NCI-H2107 (cell line): ENCODE measurements at places on chromosomes 6 and 20.

- DNase-seq, result no peak
Observed at GRCh38 chr6:42726026-42726425, 3.6 kb upstream of the PRPH2 start.

- DNase-seq, result no peak
Observed at GRCh38 chr6:20013066-20013861, 176.1 kb downstream of the ID4 start.

DNA sequence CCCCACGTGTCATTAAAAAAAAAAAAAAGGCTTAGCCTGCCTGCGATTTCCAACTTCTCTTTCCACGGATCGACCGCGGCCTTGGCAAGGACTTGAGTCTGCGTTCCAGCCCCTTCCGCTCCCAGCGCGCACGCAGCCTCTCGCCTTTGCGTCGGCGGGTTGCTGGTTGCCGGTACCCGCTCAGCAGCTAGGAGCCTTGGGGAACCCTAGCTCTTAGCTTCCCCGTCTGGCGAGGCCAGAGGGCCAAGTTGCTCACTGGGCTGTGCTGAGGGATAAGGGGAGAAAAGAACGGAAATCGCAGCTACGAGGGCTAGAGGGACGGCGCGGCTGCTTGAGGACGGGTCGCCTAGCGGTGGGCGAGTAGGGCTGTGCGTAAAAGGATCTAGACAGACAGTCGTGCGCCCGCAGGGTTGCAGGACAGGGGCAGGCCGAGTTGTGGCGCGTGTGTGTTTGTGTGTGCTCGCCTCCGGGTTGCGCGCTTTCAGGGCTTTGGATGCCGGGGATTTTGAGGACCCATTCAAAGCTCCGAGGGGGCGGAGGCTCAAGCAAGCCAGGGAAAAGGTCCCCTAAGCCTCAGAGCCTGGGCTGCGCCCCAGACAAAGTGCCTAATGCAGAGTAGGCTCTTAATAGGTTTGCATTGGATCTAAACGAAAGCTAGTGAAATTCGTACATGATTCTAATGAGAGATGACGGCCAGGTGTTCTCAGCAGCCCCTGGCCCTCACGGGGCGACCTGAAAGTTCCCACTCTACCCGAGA, 40.5 kb upstream of the OSTM1 start:
- DNase-seq, result peak; percentile 47

DNA sequence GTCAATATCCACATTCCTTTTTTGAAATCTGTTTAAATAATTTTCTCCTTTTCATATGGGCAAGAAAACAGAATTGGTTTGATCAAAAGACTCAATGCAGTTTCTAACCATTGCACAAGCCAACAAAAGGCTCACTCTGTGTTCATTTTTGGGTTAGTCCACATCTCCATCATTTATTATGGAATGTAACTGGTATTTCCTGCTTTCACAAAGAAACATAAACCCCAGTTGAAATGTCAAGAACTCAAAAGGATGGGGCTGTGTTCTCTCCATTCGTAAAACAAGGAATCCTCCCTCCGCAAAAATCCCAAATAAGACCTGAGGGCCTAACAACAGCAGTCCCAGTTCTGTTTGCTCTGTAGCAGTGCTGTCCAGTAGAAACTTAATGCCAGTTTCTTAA, 420.9 kb downstream of the GJA1 start:
- no peak for DNase-seq

DNA sequence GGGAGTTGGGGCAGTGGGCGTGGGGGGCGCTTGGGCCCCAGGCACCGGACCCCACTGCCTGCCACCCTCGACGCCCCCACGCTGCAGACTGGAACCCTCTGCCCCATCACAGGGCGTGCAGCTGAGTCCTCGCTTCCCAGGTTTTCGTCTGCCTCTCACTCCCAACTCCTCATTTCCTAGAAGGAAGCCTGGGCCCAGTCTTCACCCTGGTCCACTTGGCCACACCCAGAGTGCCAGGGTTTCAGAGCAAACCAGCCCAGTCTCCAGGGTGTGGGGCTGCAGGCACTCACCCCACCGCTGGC, 30.3 kb downstream of the FRMD1 start:
- DNase-seq, result no peak

DNA sequence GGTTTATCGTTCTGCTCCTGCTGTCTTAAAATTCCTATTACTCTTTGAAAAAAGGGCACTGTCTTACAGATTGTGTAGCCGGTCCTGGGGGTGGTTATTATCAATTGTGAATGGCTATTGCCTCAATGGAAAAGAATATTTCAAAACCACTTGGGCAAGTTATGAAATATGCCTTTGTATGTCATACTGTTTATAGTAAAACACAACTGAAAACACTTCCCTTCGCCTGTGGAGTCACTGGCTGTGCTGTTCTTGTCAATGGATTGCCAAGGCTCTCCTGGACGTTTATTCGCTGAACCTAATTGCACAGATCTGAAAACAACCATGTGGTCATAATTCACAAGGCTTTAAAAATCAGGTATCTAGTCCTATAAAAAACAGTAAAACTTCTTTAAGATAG, 47.8 kb upstream of the TAGAP start:
- DNase-seq, result no peak

GRCh38 chr6:69105288-69105687, 470.2 kb downstream of the ADGRB3 start:
- no peak for DNase-seq
